Right lung (tissue), 10 donors: ENCODE measurements at places on chromosomes 16 and 17. TPM values are rescaled to one million over a fixed set of nuclear protein-coding genes. Genes with fewer than 3 reads are reported as not detected.

DNA sequence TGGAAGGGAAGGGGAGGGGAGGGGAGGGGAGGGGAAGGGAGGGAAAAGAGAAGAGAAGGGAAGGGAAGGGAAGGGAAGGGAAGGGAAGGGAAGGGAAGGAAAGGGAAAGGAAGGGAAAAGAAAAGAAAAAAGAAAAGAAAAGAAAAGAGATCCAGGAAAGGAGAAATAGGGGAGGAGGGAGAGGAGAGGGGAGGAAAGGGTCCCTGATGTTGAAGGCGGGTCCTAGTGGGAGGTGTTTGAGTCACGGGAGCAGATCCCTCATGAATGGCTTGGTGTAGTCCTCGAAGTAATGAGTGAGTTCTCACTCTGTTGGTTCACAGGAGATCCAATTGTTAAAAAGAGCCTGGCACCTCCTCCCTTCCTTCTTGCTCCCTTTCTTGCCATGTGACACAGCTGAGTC, 6.9 kb upstream of the USP31 start:
- no peak for DNase-seq

DNA sequence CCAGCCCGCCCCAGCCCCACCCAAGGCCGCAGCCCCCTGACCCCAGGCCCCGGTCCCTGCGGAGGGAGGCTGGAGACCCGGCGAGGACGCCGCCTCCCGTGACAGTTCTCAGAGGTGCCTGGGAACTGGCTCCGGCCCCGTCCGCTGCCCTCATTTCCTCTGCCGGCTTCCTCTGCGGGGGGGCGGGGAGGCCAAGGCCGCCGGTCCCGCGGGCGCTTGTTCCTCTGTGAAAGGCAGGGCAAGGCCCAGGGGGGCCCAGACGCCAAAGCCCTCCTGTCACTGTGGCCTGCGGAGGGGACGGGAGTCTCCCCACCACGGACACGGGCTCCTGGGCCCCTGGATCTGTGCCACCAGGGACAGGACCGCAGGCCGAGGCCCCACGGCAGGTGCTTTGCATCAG, 5.0 kb upstream of the PVALEF start:
- no peak for DNase-seq

TBC1D3K gene
- polyA plus RNA-seq, result 0.21 TPM

- no peak for DNase-seq
Measured at GRCh38 chr17:76793775-76794174, 55.9 kb downstream of the MFSD11 start.
